ENCODE measurements at places on chromosomes 3 and 15. TPM values are rescaled to one million over a fixed set of nuclear protein-coding genes. Genes with fewer than 3 reads are reported as not detected.

The GBE1 gene
- total RNA-seq = 18.0 TPM

The PLA2G4D gene
- not detected for total RNA-seq

The RTP1 gene
- total RNA-seq = not detected

The RASGRF1 gene
- 0.02 TPM for total RNA-seq

The DPPA2 gene
- not detected for total RNA-seq

The GOLGA8J gene
- 1.1 TPM for total RNA-seq

The CYP1A2 gene
- total RNA-seq = not detected

The PLA2G4E gene
- not detected for total RNA-seq

The GRIP2 gene
- not detected for total RNA-seq

The STRA6 gene
- total RNA-seq = not detected

The RTP3 gene
- not detected for total RNA-seq

The MBD4 gene
- total RNA-seq = 51.9 TPM

The HTR3E gene
- total RNA-seq = not detected

The CIAO2A gene
- 66.4 TPM for total RNA-seq

The UTS2B gene
- total RNA-seq = not detected

The LYZL4 gene
- total RNA-seq = not detected

The MB21D2 gene
- 7.0 TPM for total RNA-seq

The RYR3 gene
- total RNA-seq = not detected
